Thoracic aorta (tissue), 2 donors: ENCODE measurements at places on chromosomes 3 and 15. TPM values are rescaled to one million over a fixed set of nuclear protein-coding genes. Genes with fewer than 3 reads are reported as not detected.

DNA sequence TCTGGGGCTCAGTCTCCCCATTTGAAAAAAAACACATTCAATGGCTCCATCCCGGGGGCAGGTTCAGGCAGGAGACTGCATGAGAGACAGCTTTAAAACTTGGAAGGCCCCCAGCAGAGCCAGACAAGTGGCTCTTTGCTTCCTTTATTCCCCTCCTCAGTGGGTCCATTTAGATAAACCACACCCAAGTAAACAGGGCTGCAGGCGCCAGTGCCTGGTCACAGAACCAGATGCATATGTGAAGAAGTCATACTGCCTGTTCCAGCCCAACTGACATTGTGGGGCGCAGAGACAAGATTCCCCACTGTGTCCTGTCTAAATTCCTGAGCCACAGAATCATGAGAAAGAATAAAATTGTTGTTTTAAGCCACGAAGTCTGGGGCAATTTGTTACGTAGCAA lies 9.0 kb downstream of the FBN1 start:
- no peak for DNase-seq

DNA sequence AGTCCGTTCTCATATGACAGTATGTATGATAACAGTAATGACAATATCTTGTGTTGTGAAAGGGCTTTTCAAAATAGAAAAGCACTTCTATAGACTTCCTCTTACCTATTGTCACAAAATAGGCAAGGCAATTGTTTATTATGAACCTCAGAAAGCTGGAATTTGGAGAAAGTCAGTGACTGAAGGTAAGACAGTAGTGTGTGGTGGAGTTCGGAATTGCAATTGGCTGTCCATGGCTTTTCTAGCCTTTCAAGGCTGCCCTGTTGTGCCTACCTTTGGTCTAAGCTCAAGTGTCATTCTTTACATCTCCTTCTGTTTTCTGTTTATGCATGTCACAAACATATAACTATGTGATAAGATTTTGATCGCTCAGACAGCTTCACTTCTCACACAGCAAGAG lies 219.3 kb upstream of the NR2E3 start:
- DNase-seq, result no peak

- DNase-seq, result no peak
These were observed 74.2 kb upstream of the FNDC3B start for GRCh38 chr3:171965067-171965712.

DNA sequence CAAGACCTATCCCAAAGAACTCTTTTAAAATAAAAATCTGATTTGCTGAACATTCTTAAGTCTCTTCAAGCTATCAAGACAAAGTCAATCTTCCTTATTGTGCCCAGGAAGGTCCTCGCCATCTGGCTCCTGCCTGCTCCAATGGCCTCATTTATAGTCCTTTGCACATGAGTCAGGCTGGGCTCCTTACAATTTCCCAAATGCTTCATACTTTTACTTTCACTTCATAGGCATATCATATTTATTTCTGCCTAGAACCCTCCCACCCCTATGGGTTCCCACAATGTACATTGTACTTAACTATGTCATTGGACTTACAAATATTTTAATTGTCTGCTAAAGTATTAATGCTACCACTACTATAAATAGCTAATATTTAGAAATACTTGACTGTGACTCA lies 9.1 kb downstream of the THRB start:
- no peak for DNase-seq

- DNase-seq, result no peak
These were observed 6.6 kb upstream of the STARD5 start for GRCh38 chr15:81330366-81331090.

The ACAN gene
- 23.2 TPM for total RNA-seq

The HRG gene
- not detected for total RNA-seq

The THRB gene
- total RNA-seq, result 40.3 TPM
